Hepatocyte (in vitro differentiated cells): ENCODE measurements at places on chromosomes 16 and 17. TPM values are rescaled to one million over a fixed set of nuclear protein-coding genes. Genes with fewer than 3 reads are reported as not detected.

The EVPLL gene
- total RNA-seq, result not detected in 2 replicates

The TBC1D3E gene
- not detected in 2 replicates for total RNA-seq

The ZNF267 gene
- 14.6 and 18.2 TPM in 2 replicates for total RNA-seq

The PRM1 gene
- not detected in 2 replicates for total RNA-seq

The ATP6V0A1 gene
- 58.3 and 71.4 TPM in 2 replicates for total RNA-seq

The SSH2 gene
- total RNA-seq, result 8.3 and 9.9 TPM in 2 replicates

The NHLRC4 gene
- 1.0 and 1.2 TPM in 2 replicates for total RNA-seq

The ABCA9 gene
- total RNA-seq, result 0.60 and 6.6 TPM in 2 replicates

The ZNF286A gene
- total RNA-seq, result 35.0 and 39.6 TPM in 2 replicates

The C16orf92 gene
- not detected in 2 replicates for total RNA-seq

The KREMEN2 gene
- total RNA-seq, result 0.52 and 3.6 TPM in 2 replicates

The KRTAP2-1 gene
- total RNA-seq, result not detected in 2 replicates

The PPP1R1B gene
- total RNA-seq, result 1.5 TPM in 2 replicates

The MTSS2 gene
- total RNA-seq, result 16.1 and 19.6 TPM in 2 replicates

The NAGS gene
- total RNA-seq, result 11.2 and 14.0 TPM in 2 replicates

The ORC6 gene
- 13.8 and 15.4 TPM in 2 replicates for total RNA-seq

The TBC1D3I gene
- not detected in 2 replicates for total RNA-seq

The LPO gene
- total RNA-seq, result 0.24 and 1.0 TPM in 2 replicates

The DHRS7C gene
- 1.2 TPM in 1 of 2 replicates, not detected in the other for total RNA-seq

The KIAA0513 gene
- 6.9 and 14.9 TPM in 2 replicates for total RNA-seq

The SLC12A3 gene
- total RNA-seq, result not detected in 2 replicates

The CAPN15 gene
- 41.7 and 51.0 TPM in 2 replicates for total RNA-seq

The SDK2 gene
- total RNA-seq, result 1.0 and 1.2 TPM in 2 replicates

The NUBP2 gene
- total RNA-seq, result 72.7 and 85.4 TPM in 2 replicates

The CLEC3A gene
- 3.5 and 4.7 TPM in 2 replicates for total RNA-seq

The KRT32 gene
- total RNA-seq, result not detected in 2 replicates

The SLFN14 gene
- not detected in 2 replicates for total RNA-seq

The HID1 gene
- 13.2 and 15.3 TPM in 2 replicates for total RNA-seq

The PLA2G10 gene
- total RNA-seq, result 0.30 and 0.80 TPM in 2 replicates

The CTRL gene
- total RNA-seq, result 0.63 TPM in 1 of 2 replicates, not detected in the other

The NTN3 gene
- total RNA-seq, result 4.5 and 4.8 TPM in 2 replicates

The JPH3 gene
- 2.3 and 4.8 TPM in 2 replicates for total RNA-seq
